ENCODE measurements at places on chromosomes 6 and 20.

- peak; percentile 98 for DNase-seq
Measured at GRCh38 chr6:37083243-37084138, 78.0 kb downstream of the FGD2 start.

- peak; percentile 46 for DNase-seq
Measured at GRCh38 chr6:124962639-124963415, 590 bp downstream of the RNF217 start.

GRCh38 chr6:23654745-23655144 lies 471.3 kb upstream of the NRSN1 start:
- DNase-seq: no peak

GRCh38 chr20:573414-574296 lies 30.1 kb upstream of the CSNK2A1 start:
- no peak for DNase-seq

DNA sequence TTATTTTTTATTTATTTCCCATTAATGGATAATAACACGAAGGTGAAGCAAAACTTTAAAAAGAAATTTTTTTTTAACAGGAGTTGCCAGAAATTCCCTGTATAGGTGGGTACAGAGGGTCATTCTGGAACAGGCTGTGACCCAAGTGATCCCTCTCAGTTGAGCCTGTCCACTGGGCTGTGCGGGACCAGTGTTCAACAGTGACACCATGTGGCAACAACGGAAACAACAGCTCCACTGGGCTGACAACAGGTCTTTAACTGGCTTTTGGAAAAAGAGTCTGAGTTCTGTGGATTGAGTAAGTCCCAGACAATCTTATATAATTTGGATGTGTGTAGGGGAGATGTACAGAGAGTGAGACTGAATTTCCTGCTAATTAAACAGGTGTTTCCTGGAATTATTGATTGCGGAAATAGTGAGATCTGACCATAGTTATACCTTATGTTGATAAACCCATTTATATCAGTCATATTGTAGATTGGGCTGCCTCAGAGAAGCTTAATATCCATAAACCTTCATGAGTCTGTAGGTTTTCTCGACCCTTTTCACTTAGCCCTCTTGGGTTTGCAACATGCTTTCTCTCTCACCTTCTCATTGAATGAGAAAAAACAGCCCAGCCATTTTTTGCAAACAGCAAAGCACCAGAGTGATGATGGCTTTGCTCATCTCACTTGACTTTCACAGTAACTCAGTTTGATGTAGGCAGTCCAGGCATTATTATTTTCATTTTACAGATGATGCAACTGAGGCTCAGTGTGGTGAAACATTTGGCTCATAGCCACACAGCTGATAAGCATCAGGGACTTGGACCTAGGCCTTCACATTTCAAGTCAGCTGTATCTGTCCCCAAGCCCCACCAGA lies 17.5 kb downstream of the KIAA1755 start:
- peak; percentile 77 for DNase-seq

DNA sequence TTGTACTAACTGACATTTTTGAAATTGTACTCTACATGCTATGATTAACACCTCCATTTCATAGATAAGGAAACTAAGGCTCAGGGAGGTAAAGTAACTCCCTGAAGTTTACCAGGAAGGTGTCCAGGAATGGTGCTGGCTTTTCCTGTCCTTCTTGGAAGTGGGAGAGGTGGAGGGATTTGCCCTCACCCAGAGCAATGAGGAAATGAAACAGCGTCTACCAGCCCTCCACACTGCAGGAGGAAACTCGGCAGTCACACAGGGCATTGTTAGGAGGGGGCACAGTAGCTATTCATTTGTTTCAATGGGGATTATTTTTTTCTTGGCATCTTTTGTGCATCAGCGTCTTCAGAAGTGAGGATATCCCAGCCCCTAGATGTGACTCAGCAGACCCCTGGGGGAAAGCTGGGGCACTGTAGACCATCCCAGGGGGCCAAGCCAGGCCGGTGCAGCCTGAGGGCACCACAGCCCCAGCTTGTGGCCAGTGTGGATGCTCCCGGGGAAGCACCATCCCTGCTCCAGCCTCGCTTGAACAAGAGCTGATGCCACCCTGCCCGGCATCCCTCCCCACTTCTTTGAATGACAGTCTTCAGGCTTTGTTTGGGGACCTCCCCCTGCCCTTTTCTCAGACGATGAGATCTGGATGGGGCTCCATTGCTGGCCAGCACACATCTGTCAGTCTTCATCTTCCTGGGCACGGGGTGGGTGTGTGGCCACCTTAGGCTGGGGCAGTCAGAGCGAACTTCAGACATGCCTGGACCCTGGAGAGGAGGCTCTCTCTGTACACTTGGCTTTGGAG lies 224.4 kb upstream of the PMEPA1 start:
- no peak for DNase-seq

- DNase-seq: no peak
Measured at GRCh38 chr6:101614774-101615173, 221.3 kb downstream of the GRIK2 start.

DNA sequence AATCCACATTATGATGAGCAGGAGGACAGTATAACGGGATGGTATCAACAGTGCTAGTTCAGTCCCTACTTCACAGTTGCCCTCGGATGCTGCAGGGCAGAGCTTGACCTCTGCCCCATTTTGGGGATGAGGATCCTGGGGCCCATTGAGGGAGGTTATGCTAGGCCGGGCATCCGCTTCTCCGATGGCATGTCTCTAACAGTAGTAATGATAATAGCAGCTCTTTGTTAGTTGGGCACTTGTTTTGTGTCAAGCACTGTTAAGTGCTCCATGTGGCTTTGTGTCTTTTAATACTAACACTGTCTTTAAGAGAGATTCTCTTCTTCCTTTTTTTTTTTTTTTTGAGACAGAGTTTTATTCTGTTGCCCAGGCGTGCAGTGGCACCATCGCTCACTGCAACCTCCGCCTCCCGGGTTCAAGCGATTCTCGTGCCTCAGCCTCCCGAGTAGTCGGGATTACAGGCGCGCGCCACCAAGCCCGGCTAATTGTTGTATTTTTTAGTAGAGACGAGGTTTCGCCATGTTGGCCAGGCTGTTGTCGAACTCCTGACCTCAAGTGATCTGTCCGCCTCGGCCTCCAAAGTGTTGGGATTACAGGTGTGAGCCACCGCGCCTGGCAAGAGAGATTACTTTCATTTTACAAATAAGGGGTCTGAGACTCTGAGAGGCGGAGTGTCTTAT lies 1.1 kb downstream of the MAPRE1 start:
- DNase-seq: no peak

GRCh38 chr6:87830907-87831306 lies 128.9 kb upstream of the AKIRIN2 start:
- DNase-seq: peak; percentile 26

- no peak for DNase-seq
Measured at GRCh38 chr20:58909585-58909984, 57.1 kb downstream of the GNAS start.

- no peak for DNase-seq
Measured at GRCh38 chr20:61434341-61434781, 182.3 kb downstream of the CDH4 start.

DNA sequence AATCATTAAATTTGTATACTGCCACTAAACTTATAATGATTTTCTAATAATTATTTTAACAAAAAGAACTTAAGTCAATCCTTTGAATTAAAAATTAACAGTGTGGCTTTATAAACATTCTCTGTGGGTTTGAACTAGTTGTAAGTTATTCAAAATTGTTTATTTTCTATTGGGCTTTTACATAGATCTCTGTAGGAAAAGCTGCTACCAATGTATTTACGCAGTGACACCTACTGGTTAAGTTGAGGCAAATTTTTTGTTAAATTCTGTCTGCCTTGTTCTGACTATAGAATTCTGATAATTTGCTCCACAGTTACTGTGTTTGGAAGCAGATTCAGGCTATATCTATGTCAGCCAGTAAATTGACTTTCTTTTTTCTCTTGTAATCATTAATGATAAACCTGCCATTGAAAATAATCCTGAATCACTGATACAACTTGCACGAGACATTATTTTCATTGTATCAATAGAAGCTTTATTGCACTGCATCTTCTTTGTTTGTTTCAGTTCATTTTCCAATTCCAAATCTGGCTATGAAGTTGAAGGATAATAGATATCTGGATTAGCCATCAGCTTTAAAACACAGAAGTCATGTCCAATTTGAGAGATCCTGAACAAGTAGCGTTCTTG lies 66.0 kb upstream of the UTRN start:
- DNase-seq: peak; percentile 83

DNA sequence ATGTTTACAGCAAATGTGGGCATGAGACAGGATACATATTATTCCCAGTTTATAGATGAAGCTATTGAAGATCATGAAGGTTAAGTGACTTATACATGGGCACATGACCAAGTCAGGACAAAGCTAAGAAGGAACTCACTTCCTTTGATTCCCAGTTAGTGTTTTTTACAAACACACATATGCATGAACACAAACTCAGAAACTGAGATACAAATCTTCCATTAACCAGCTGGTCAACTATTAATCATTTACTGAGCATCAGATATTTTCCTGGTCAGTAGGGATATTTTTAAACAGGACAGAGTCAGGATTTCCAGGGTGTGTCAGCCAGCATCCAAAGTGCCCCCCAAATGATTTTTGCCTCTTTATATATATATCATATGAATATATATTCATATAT lies 222.2 kb downstream of the OGFRL1 start:
- DNase-seq: no peak

DNA sequence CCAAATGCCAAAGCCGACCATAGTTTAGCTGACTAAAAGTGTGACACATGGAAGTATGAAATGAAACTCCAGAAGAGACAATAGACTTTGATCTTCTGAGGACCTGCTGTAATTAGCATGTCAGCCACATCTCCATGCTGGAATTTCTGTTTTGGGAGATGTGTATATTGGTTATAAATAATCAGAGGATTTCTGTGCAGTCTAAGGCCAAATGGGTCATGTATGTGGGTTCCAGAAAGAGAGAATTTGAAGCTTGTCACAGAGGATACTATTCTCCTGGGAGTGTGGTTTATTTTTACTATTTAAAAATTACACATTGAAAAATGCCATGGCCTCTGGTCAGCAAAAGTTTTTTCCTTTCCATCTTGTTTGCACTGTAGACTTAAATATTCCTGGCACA lies 405.5 kb upstream of the PLCB4 start:
- DNase-seq: no peak

GRCh38 chr6:3011158-3011557 lies 11.5 kb downstream of the NQO2 start:
- DNase-seq: no peak

Measured in OCI-M1 (cell line).